ENCODE measurements at places on chromosomes 16 and 17. TPM values are rescaled to one million over a fixed set of nuclear protein-coding genes. Genes with fewer than 3 reads are reported as not detected.

The GDPD3 gene
- total RNA-seq: 6.7 TPM

The WNT9B gene
- not detected for total RNA-seq

The PITPNM3 gene
- total RNA-seq: 1.4 TPM

DNA sequence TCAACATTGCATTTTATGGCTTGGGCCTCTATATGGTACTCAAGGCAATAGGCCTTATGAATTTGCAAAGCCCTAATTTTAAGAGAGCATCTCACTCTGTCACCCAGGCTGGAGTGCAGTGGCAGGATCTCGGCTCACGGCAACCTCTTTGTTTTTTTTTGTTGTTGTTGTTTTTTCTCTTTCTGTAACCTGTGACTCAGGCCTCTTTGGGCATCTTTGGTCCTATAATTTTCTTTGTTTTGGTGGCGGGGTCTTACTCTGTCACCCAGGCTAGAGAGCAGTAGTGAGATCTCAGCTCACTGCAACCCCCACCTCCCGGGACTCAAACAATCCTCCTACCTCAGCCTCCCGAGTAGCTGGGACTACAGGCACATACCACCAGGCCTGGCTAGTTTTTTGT lies 21.8 kb upstream of the HERPUD1 start:
- no peak for DNase-seq

- DNase-seq: no peak
These were observed 19.6 kb downstream of the TMC5 start for GRCh38 chr16:19437280-19437679.

- no peak for DNase-seq
These were observed 111.8 kb downstream of the IRX3 start for GRCh38 chr16:54174750-54175149.

The LRRC46 gene
- 1.4 TPM for total RNA-seq
